ENCODE measurements at places on chromosomes 11 and 22.

DNA sequence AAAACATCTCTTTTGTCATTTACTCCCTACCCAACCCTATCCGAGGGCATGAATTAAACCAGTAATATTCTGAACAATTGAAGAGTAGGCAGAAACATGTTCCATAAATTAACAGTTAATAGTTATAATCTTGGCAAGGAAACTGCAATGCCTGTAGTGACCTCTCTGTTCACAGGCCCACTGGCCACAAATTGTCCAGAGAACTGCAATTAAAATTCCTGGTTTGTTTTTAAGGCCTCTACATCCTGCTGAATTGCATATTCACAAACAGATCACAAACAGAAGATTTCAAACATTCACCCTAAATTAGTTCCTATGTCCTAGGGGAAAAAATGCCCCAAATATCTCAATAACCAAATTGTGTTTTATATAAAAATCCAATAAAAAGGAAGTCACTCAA is 143.2 kb upstream of the TRPC6 start:
- no peak for DNase-seq

DNA sequence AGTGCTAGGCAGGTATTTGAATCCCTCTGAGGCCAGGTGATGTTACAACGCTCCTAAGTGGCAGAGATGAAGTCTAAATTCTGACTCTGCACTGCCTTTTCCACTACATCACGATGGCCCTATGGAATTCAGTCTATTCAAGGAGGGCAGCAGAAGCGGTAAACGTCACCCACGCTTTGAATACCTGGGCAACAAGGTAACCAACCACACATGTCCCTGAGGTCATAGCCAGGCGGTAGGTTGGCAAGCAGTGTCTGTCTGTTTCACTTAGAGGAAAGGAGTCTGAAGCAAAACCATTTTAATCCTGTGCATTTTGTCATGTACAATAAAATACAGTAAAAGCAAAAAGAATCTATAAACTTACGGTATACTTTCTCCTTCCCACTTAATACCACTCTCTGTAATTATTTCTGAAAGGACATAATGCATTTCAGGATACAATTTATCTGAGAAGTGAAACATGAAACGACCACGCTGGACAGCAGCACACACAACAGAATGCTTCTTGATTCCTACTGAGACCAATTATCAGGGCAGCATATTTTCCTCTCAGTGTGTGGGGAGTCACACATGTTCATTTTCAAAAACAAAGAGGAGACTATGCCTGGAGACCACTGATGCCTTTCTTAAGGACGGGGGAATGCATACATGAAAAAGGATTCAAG is 51.3 kb downstream of the PRDM10 start:
- no peak for DNase-seq

- DNase-seq, result no peak
These were observed 2.8 kb downstream of the EHD1 start for GRCh38 chr11:64875369-64876228.

DNA sequence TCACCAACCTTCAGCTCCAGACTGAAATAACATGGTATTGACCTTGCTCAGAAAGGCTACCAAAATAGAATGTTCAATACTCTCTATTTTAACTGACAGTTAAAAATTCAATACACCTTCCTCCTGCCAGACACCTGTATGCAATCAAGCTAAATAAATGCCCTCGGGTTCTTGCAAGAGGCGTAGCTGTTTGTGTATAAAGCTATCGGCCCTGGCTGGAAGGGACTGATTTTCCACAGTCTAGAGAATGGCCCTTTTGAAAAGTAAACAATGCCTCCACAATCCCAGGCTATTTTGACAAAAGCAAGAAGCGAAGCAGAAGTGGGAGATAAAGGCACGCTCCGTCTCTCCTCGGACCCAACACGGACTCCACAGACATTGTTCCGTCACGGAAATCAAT is 791.2 kb downstream of the BRD1 start:
- DNase-seq, result no peak

GRCh38 chr22:37627121-37627520 is 12.3 kb upstream of the SH3BP1 start:
- no peak for DNase-seq

DNA sequence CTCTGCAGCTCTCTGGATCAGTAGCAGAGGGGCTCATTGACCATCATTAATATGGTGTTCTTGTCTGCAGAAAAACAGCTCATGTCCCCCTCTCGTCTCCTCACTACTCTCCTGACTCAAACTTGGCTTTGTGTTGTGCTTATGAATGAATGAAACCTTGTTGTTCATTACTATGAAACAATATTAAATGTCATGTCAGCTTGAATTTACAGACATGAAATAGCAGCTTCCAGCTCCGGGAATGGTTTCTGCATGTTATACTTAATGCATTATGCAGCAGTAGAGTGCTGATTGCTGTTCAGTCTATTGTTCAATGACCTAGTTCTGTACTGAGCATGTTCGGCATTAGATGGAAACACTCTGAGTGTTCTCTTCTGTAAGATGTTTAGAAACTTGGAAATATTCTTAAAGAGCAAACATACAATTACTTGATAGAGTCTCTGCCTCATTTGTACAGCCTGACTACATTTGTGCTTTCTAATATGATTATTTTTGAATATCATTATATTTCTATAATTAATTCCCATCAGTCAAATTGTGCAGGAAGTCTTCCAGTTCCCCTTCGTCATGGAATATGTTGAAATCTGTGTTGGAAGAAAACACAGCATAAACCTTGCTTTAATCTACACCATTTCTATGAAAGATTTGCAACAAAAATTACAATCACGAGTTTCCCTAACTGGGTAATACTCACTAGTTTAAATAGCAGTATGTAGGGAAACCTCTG is 340.4 kb downstream of the SOX6 start:
- DNase-seq, result no peak

GRCh38 chr11:36381015-36381360 is 84.9 kb downstream of the PRR5L start:
- DNase-seq, result no peak

DNA sequence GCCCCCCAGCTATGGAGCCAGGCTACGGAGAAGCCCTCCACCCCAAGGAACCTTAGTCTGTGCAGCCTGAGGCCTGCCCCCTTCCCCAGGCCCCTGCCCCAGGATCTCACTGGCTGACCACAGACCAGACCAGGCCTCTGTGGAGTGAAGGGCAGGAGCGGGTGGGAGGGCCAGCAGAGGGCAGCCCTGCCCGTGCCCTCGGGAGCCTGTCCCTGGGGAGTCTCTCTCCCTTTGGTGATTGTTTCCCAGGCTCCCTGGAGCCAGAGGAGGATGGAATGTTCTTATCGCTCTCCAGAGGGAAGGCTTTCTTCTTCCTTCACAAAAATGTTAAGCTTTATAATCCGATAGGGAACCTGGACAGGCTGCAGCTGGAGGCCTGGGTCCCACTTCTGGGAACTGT is 455.3 kb downstream of the SOX6 start:
- no peak for DNase-seq

DNA sequence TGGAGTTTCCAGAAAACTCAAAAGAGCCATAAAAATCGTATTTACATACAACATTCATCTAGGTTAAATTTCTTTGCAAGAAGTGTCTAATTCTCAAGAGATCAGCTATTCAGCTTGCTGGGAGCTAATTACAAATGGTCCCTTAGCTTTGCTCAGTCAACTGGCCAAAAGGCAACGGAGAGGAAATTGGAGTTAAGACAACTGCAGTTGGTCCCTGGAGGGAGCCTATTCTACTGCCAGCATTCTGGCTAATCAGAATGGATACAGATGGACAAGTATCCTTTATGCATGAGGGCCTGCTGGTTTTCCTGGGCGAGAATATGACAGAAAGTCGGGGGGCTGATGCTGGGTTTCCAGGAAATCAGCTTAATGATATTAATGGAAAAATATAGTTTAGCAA is 45.5 kb downstream of the KCNJ1 start:
- DNase-seq, result no peak

- no peak for DNase-seq
These were observed 32.5 kb upstream of the GRAMD4 start for GRCh38 chr22:46587492-46588278.

- DNase-seq, result no peak
These were observed 36.1 kb downstream of the AMBRA1 start for GRCh38 chr11:46557684-46558151.

GRCh38 chr11:65315204-65315865 is 669 bp downstream of the CDC42EP2 start:
- peak; percentile 69 for DNase-seq

GRCh38 chr22:26914519-26915185 is 257.3 kb downstream of the MIAT start:
- DNase-seq, result no peak

All from stimulated activated CD8-positive, alpha-beta memory T cell treated with anti-CD3 and anti-CD28 coated beads, Interleukin-15, amount 100 ng/mL, for 1 hour (primary cell).